ENCODE measurements at places on chromosomes 2 and 18.

GRCh38 chr2:118077636-118078247 lies 10.5 kb upstream of the INSIG2 start:
- DNase-seq: no peak

DNA sequence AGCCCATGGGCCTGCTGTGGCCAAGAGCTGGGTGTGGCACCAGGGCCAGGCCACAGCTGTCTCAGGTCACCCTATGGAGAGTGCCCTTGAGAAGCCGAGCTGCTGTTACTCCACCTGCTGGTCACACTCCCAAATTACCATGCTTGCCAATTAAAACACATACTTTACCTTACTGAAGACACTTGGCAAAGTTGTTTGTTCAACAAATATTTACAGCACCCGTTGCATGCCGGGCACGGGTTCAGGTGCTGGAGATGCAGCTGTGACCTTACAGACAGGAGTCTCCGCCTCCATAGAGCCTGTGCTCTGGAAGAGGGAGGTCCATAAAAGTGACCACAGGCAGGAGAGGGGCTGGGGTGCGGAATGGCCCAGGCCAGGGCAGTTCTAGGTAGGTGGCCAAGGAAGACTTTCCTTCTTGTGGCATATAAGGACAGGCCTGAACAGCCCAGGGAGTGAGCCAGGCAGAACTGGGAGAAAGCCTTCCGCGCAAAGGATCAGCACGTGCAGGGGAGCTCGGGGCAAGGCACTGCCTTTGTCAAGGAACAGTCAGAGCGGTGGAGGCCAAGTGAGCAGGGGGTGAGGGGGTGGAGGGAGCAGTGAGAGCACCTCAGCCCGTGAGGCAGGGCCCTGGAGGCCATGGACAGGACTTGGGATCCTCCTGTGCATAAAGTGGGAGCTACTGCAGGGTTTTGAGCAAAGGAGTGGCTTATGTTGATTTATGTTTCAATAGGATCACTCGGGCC lies 23.6 kb upstream of the RBM44 start:
- DNase-seq: no peak

DNA sequence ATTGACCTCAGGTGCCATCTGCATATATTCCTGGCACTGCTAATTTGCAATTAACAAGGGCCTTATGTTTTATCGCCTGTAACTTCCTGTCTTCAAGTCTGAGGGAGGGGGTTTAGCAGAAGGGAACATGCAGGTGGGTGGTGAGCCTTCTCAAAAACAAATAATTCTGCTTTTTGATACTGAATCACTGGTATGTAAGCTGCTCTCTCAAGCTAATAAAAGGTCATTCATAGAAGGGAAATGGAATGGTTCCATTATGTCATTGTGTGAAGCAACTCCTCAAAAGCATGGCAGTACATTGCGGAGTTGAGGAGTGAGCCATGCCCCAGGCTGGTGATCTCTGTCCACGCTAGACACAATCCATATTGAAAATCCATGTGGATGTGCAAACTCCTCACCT lies 414.8 kb upstream of the ID2 start:
- DNase-seq: no peak

GRCh38 chr2:113910967-113911678 lies 21.2 kb downstream of the ACTR3 start:
- no peak for DNase-seq

DNA sequence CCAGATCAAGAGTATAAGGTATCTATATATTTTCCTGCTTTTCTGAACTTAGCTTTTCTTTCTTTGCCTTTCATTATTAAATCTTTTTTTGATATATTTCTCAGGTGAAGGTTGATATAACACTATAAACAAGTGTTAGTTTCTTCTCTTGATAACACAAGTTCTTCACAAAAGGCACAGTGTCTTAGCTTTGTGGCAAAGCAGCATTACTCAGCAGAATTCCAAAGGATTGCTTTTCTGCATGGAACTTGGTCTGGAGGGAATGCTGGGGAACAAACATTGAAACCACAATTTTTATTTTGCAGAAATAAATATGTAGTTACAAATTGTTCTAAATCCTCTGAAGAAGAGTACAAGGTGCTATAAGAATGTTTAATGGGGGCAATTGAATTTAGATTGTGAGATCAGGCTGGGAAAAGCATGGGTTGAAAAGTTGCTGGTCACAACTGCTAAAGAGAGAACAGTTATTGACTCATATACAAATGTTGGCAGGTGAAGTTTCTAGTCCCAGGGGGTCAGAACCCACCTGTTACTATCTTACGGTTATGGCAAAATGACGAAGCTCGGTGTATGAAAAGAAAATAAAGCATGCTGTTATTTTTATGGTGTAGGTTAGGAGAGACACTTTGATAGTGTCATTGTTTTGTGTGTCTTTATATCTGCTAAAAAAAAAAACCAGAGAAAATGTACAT lies 68.2 kb downstream of the UBR3 start:
- no peak for DNase-seq

GRCh38 chr2:63834401-63834800 lies 7.3 kb upstream of the UGP2 start:
- DNase-seq: no peak

DNA sequence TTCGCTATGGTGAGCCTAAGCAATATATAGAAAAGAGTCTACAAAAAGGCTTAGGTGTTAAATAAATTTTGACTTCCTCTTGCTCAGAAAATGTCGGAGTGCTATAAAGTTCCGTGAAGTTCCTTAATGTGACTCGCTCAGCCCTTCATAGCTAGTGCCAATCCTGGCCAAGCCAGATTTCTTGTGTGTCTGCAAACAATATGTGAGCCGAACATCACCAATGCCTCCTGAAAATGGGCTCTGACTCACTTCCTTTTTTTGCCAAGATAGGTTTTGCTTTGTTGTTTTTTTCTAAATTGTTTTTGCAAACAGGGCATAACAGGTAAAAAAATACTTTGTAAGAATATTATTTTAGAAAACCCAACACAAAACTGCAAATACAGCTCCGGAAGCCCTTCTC lies 26.1 kb downstream of the CDC42EP3 start:
- DNase-seq: peak; percentile 40

DNA sequence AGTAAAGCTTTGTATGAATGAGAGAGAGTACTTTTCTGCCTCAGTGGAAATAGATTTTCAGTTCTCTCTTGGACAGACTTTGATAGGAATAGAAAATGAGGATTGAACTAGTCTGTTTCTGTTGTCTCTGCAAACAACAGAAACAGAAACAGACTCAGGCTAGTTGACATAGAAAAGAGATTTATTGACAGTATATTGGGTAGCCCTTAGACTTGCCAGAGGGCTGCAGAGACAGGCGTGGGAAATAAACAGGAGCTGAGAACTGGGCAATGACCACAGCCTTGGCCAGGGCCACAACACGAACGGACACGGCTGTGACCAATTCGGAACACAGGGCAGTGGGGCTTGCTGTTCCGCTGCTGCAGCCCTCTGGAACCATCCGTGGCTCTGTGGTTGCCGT lies 30.5 kb upstream of the YWHAQ start:
- no peak for DNase-seq

DNA sequence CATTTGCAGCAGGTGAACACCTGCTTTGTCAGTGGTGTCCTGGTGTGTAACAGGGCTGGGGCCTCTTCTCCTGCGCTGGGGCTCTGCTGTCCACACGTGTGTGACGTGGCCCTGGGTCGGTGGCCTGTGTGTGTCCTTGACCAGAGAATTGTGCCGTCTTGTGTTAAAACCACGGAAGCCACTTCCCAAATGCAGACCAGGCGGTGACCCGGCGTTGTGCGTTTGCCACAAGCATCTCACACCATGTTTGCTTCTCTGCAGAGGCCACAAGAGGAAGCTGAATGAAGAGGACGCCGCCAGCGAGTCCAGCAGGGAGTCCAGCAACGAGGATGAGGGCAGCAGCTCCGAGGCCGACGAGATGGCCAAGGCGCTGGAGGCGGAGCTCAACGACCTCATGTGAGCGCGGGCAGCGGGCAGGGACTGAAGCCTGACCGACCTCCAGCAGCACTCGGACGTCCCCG lies 44.3 kb upstream of the KCNG2 start:
- DNase-seq: no peak

DNA sequence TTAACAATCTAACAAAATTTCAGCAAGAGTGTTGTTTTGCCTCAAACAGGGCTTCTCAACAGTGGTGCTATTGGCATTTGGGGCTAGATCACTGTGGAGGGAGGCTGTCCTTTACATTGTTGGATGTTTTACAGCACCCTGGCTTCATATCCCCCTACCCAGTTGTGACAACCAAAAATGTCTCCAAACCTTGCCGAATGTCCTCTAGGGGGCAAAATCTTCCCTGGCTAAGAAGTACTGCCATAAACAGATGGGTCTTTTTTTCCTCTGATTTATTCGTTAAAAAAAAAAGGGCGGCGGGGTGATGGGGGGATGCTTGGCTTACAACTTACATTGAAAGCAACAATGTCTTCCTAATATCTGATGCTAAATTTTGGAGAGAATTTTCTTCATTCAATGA lies 207.6 kb upstream of the CCDC150 start:
- DNase-seq: no peak

DNA sequence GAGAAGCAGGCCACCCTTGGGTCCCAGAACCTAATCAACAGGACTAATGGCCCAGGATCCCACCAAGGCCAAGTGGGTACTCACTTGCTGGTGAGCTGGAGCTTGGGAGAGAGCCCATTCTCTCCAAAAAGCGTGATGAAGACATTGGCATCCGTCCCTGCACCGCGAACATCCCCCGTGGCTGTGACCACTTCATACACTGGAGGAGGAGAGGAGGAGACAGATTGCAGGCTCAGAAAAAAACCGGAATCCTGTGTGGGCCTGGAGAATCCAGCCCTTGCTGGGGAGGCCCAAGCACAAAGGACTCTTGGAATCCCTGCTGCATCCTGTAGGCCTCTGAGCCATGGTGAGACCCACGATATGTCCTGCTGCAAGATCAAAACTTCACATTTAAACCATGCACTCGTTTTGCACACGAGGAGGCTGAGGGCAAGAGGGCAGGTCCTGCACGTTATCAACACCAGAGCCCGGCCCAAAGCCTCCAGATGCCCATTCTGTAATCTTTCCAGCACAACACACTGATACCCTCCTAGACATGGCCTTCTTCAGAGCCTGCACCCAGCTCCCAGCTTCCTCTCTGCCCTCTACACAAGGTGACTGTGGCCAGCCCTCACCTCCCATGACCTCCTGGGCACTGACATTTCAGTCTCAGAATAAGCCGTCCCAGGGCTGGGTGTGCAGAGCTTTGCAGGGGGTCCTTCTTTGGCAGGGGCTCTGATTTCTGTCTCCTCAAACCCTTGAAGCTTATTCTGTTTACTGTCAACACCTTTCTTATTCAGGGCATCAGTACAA lies 7.8 kb downstream of the LOXHD1 start:
- DNase-seq: no peak

GRCh38 chr2:205293559-205293958 lies 388.7 kb upstream of the NRP2 start:
- DNase-seq: no peak

DNA sequence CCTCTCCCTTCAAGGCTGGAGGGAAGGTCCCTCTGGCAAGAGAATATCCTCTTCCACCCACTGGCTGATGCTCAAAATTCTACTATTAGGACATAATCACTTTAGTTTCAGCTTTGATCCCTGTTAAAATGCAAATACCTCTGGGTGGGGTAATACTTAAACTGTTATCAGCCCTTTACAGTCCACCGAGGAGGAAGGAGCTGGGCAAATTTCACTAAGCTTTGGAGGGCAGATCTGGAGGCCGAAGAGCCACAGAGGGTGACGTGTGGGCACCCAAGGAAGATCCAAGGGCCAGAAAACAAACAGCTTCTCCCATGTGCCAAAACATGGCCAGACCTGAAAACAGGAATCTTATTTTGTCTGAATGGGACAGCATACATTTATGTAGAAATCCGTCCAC lies 74.6 kb upstream of the BCL11A start:
- no peak for DNase-seq

DNA sequence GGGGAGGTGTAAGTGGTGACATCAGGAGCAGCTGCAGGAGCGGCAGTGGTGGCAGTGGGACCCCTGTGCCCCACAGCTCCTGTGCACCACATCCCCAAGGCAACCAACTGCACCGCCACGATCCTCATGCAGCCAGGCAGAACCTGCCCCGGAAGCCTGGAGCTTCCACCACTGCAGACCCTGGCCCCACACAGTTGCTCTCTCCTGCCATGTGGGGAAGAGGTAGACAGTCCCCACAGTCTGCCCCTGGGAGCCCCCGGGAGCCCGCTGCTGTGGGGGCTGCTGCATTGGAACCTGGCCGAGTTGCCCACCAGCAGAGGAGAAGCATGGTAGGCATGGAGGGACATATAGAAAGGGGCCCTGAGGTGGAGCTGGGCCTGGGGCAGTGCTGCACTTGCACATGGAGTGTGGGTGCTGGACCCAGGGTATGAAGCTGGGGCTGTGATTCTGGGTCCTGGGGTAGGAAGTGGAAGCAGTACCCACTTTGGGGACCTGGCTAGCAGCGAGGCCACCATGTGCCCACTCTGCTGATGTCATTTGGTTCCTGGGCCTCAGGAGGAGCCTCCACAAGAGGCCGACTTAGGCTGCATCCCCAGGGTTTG lies 623.3 kb upstream of the LRRTM4 start:
- DNase-seq: no peak

- DNase-seq: no peak
These were observed at the start of gene TRPM8 for GRCh38 chr2:233917116-233917515. TSS of gene TRPM8 (plus strand) at chr2:233917373. CDS start at chr2:233926538, 9,165 bp downstream.
